ENCODE measurements at places on chromosomes 11 and 22.

GRCh38 chr22:26450453-26451185 is 21.6 kb downstream of the ASPHD2 start:
- no peak for DNase-seq

DNA sequence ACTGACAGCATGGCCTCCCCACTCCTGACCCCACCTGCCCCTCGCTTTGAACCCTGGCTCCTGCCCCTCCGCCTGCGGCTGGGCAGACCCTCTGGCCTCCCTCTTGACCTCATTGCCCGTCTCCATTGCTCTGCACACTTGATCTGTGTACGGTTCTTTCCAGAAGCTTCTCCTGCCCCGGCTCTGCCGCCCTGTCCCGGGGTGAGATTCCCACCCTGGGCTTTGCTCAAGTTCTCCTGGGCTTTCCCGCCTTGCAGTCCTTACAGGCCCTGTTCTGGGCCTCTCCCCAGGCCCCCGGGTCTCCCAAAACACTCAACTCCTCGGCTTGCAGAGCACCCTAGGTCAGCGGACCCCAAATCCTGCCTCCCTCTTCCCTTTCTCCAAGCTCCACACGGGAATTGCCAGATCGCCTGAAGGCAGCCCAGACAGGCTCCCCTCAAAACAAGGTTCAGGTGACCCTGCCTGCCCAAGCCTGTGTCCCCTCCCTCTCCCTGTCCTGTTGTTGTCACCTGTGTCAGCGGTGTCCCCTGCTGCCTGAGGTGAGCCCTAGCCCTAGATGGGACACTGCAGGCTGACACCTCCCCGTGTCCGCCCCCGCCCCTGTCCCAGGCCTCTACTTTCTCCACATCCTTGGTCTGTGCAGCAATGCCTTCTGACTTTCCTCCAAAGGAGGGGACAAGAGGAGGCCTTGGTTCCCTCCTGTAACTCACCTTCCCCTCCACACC is 1.5 kb downstream of the GAL start:
- DNase-seq: no peak

DNA sequence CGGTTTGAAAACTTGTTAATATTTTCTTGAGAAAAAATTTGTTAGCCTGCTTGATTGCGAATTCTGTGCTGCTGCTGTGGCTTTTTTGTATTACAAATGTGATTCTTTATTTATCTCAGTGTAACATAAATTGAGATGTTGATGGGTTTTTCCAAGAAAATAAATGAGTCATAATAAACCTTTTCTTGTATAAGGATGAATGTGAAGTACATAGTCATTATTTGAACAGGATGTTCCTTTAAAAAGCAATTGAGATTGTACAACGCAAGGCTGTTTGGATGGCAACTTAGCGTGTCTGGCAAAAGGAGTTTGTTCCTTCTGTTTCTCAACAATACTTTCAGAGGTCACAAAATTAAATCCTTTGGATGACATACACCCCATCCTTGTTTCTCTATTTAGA is 24.6 kb upstream of the CARD18 start:
- no peak for DNase-seq

GRCh38 chr22:36160499-36160942 is at the start of gene APOL3:
TSS of gene APOL3 (minus strand) at chr22:36160755. CDS start at chr22:36149055, 11,700 bp downstream.
- DNase-seq: no peak

DNA sequence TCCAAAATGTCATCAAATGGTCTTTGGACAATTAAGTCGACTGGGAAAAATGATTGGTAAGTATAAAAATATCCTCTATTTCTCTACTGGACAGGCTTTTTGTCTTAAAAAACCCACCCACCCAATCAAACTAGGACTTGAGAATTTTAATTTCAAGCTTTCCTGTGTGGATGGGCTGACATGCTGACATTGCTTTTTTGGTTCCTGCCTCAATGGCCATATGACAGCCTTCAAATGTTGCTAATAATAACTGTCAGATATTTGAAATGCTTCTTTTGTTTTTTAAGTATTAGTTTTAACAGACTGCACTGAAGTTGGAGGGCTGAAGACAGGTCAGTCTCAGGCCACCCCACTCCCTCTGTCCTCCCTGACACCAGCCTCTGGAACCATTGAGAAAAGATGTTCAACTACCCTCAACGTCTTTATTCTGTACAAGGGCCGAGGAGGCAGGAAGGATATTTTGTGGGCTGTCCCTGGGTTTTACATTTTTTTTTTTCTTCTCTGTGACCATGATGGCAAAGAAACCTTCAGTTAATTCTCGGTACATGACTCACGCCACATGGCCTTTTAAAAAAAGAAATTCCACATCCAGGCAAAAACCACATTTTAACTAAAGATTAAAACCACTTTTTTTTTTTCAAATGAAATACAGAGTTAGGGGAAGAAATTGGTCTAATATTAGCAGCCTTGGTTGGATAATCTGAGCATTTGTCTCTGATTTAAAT is 130.4 kb downstream of the SLC1A2 start:
- DNase-seq: no peak

DNA sequence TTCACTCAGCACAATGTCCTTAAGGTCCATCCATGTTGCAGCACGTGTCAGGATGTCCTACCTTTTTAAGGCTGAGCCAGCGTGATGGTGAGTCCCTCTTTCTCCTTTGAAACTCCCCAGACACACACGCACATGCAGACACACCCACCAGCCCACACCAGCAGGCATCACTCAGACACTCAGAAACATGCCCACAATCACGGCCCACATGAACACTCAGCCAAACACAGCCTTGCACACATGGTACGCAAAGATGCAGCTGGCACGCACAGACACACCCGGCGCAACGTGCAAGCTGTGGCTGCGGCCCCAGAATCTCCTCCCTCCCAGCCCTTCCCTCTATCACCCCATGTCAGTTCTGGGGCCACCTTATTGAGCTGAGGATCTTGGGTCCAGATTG is 8.0 kb downstream of the FADS3 start:
- DNase-seq: no peak

DNA sequence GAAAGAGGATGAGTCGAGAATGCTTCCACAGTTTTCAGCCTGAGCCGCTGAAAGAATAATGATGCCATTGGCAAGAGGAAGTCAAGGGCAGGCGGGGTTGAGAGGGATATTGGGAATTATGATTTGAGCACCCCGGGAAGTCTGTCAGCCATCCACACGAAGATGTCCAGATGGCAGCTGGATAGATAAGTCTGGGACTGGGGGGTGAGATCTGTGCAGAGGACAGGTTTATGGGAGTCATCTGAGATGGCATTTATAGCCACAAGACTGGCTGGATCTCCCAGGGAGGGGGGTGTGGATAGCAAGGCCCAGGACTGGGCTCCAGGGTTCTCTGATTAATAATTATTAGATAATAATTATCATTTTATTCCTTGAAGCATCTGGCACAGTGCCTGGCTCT is 5.1 kb upstream of the STIP1 start:
- no peak for DNase-seq

DNA sequence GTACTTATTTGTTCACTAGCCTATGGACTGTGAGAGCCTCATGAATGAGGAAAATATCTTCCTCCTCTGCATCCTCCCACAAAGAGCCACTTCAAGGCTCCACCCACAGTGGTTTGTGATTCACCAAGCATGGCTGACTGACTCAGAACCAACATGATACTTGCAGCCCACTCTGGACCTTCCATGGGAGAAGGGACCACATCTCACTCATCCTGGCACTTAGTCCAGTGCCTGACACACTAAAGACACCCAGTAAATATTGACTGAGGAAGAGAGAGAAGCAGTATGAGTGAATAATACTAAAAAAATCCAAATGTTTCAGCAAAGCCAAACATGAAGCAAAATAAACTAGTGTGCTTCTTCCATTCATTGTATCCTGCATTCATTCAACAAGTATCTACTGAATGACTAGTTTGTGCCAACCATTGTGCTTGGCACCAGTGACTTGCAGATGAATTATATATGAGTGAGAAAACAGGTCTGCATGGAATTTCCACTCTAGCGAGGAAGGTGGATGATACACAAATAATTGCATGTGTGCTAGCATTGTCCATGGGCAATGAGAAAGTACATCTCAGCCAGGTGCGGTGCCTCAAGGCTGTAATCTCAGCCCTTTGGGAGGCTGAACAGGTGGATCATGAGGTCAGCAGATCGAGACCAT is 54.9 kb upstream of the BLID start:
- no peak for DNase-seq

- no peak for DNase-seq
Observed at GRCh38 chr11:2395856-2396255, 4.7 kb upstream of the TSSC4 start.

DNA sequence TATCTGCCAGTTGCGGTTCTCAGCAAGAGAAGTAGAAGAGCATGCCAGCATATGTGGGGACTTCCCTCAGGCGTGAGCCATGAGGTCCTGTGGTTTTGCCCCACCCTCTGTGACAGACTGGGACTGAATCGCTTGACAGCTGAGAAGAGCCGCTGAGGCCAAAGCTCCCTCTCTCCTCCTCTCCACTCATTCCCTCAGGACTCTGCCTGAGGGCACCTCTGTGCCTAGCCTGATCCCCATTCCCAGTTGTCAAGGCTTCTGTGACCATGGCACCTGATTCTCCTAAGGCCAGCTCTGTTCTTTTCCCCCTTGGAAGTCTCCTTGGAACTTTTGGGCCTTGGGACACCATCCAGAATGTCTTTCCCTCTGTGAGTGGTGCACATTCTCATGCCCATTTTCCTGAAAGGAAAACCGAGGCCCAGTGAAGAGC is 27.0 kb downstream of the ART5 start:
- DNase-seq: no peak

DNA sequence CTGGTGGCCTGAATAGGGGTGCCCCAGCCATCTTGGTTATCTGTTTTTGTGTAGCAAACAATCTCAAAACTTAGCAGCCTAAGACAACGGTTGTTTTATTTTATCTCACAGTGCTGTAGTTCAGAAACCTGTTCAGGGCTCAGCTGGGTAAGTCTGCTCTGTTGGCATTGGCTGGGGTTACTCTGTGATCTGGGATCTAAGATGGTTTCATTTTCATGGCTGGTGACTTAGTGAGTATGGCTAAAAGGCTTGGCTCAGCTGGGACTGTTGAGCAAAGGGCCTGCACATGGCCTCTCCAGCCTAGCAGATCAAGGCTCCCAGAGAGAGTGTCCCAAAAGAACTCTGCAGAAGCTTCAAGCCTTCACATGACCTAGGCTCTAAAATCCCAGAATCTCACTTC is 60.8 kb upstream of the POU2AF1 start:
- no peak for DNase-seq

- DNase-seq: no peak
Observed at GRCh38 chr11:8656291-8656690, 26.2 kb downstream of the TRIM66 start.

GRCh38 chr22:45645526-45646414 is 25.9 kb upstream of the ATXN10 start:
- peak; percentile 94 for DNase-seq
